ENCODE measurements at places on chromosomes 1 and 21.

DNA sequence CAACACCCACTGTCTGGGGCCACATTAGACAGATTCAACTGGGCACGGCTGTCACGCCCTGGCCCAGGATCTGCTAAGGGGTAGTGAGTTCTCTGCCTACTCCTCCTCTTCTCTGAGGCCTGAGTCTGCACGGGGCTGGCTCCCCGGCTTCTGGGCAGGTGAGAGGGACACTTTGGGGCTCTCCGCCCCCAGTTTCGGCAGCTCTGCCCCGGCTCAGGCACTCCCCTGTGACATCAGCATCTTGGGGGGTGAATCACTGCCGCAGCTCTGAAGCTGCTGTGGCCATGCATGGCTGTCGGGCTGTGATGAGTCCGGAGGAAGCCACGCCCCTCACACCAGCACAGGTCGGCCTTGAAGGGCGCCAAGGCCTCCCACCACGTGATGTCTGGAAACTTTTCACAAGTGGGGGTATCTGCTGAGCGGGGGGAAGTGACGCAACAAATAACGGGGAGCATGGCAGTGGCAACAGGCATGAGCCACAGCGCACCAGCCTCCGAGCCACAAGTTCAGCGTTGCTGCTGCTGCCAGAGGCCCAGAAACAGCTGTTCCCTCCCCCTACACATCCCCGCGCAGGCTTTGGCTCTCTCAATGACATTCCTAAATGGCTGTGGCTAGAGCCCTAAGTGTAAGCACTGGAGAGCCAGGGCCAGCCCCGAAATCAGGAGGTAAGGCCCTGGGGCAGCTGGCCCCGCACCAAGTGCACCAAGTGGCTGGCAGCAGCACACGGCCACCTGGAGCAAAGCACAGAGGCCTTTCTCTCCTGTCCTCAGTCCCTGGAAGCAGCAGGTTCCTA, 26.3 kb downstream of the ZBTB17 start:
- peak; percentile 83 for DNase-seq

DNA sequence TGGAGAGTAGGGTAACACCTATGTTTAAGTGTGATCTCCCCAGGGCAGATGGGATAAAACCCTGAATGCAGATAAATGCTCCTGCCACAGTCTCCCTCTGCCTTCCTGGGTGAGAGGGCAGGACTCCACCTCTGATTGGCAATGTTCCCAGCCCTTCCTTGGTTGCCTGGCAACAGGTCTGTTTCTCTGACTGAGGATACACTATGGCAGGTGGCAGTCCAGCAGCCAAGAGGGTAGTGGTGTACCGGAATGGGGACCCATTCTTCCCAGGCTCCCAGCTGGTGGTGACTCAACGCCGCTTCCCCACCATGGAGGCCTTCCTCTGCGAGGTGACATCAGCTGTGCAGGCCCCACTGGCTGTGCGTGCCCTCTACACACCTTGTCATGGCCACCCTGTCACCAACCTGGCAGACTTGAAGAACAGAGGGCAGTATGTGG, at the start of gene DCDC2B:
TSS of gene DCDC2B (plus strand) at position 199 of the 438 bp plus-strand sequence. CDS start at position 204, 5 bp downstream.
- no peak for DNase-seq

DNA sequence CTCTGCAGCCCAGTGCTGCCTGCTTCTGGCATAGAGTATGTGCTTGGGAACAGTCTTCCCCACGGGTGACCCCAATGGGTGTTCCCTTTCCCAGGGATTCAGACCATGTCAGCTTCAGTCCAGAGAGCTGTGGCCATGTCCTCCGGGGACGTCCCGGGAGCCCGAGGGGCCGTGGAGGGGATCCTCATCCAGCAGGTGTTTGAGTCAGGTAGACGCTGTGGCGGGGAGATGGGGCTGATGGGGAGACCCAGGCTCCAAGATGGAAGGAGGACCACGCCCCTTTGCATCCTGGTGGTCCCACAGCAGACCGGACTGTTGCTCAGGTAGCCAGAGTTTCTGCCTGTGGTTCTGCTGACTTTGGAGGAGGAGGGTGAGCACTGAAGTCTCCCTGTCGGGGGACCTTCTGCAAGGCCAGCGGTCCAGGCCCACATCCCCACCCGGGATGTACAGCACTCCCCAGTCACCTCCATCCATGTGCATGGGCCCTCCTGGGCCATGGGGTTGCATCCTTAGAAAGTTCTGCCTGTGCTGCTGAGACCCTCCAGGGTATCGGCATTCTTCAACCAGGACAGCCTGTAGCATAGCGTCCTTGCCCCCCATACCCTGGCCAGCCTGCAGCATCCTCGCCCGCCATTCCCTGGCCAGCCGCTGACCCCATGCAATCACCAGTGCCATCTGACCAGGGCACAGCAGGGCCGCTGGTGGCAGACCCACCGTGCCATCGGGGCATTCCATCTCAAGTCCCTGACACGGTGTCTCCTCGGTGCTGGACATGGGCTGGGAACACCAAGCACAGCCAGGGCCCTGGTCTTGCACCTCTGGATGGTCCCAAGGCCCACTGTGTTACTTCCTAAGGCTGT, 2.8 kb downstream of the AIRE start:
- no peak for DNase-seq

DNA sequence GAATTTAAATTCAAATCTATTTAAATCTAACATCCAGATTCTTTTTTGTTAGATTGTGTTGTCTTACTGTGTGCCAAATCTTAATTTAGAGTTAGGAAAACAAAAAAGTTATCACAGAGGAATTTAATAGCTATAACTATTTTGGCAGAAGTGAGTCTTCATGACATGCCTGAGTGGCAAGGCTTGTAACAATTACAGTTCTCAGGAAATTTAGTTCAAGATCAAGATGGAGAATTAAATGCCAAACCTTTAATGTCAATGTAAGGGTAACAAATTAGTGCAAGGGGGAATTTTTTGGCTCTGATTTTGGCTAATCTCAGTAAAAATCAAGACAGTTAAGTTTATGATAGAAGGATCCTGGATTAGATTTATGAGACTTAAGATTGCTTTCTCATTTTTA, 58.4 kb downstream of the GDAP2 start:
- DNase-seq: no peak

- peak; percentile 36 for DNase-seq
Observed at GRCh38 chr1:79497193-79497773, 490.8 kb upstream of the ADGRL4 start.
